Right renal pelvis (tissue), 4 donors: ENCODE measurements at places on chromosomes 13 and 19. TPM values are rescaled to one million over a fixed set of nuclear protein-coding genes. Genes with fewer than 3 reads are reported as not detected.

DNA sequence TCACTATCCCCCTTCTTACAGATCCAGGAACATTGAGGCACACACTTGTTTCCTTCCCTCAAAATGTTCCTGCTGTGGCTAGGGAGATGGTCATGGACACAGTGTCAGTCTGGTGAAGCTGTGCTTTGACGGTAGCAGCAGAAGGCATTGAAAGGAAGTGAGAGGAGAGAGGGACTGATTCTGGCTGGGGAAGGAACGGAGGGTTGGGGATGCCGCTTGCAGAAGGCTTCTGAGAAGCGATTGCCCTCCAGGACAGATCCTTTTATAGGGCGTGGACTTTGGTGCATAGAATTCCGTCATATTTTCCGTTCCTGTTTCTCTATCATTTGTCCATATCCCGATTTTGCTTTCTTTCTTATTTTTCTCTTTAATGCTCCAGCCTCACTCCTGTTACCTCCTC lies 14.1 kb upstream of the MYH14 start:
- no peak for DNase-seq

The AZU1 gene
- polyA plus RNA-seq, result 2.4 TPM

The NCCRP1 gene
- polyA plus RNA-seq, result 4.7 TPM

The ZNF414 gene
- polyA plus RNA-seq, result 27.0 TPM

- no peak for DNase-seq
Observed at GRCh38 chr19:57008432-57008831, 111.4 kb upstream of the USP29 start.

The RASIP1 gene
- 14.4 TPM for polyA plus RNA-seq

DNA sequence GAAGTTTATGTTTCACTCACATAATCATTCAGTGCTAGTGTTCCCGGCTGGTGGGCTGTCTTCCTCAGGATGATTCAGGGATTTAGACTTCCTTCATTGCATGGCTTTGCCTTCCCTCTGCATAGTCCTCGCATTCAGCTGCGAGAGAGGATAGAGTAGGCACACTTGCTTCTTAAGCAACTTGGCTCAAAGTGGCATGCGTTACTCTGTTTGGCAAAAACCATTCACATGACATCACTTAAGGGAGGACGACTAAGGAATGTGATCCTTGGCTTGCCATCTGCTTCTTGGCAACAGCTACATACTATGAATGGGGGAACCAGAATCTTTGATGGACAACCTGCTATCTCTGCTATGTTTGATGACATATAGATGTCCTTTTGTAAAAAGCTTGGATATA lies 359.3 kb downstream of the TDRD3 start:
- no peak for DNase-seq

DNA sequence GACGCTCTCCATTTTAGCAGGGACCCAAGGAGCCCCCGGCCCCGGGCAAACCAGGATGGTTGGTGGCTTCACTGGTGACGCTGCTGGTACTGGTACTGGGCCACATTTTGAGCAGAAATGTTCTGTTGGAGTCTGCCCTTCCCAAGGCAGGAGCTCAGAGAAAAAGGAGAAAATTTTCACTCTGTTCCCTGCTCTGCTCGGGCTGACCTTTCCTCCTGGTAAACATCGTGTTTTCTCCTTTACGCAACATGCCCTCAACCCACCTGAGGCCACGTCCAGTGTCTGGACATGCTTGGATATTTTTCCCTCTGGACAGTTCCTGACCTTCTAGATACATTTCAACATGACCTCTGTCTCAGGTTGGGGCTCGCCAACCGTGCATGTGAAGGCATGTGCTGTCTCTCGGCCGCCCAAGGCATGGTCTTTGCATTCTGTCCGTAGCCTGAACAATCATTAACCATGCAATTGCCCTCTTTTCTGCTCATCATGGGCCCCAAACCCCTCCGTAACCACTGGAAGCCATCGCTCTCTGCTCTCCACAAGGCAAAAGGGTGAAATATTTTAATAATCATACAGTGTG lies 115.2 kb upstream of the PEG3 start:
- no peak for DNase-seq

DNA sequence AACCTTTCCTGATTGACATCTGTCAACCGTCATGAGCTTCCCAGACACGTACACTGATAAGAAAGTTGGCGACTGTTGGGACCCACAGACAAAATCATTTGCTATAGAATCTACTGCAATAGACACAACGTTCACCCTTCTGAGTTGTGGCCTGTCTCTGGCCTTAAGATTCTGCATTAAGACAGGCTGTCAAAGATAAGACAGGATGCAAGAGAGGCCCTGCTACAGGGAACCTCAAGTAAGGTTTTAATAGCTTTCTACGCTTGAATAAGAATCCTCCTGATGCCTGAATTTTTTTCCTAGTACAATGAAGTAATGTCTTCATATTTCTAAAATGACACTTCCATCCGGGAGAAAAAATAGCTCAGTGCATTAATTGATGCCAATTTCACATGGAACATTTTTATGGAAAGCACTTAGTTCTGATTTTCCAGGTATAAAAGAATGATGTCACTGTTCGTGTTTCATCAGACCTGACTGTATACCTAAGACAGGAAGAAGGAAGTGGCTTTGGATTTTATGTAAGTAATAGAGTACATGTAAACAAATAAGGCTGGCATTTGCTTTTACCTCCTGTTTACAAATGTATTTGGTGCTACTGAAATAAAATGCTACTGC lies 275.2 kb upstream of the GPC6 start:
- no peak for DNase-seq

The NLRP11 gene
- polyA plus RNA-seq, result 0.07 TPM

DNA sequence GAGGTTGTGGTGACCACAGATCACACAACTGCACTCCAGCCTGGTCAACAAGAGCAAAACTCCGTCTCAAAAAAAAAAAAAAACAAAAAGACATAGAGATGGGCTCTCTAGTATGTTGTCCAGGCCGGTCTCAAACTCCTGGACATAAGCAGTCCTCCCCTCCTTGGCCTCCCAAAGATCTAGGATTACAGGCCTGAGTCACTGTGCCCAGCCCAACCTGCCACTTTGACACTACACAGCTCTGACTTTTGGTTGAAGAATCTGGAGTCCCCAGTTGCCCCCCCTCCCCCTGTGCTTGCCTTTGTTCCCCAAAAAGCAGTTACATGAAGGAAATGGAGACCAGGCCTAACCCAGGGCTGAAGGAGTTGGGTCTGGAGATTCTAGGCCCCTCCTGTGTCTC lies 12.9 kb downstream of the CARM1 start:
- no peak for DNase-seq
